ENCODE measurements at places on chromosomes 12 and 14.

- peak; percentile 67 for DNase-seq
Observed at GRCh38 chr14:58862416-58863160, 224.8 kb downstream of the DACT1 start.

GRCh38 chr14:24966579-24966964, 83.4 kb downstream of the STXBP6 start:
- no peak for DNase-seq

DNA sequence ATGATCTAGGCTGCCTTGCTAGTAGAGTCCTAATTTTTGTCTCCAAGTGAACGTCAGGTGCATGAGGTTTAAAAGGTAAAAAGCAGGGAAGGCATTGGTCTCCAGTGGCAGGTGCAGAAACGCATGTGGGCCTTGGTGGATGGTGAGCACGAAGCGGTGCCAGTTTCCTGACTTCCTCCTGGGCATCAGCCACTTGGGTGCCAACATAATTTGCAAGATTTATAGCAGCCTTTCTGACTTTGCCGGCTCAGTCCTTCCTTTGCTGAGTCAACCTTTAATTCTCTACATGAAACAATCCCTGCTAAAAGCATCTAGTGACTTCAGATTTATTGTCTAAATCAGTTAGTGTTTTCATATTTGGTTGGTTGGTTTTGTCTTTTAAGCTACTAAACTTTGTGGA, 355.7 kb upstream of the TMEM132C start:
- DNase-seq = no peak

DNA sequence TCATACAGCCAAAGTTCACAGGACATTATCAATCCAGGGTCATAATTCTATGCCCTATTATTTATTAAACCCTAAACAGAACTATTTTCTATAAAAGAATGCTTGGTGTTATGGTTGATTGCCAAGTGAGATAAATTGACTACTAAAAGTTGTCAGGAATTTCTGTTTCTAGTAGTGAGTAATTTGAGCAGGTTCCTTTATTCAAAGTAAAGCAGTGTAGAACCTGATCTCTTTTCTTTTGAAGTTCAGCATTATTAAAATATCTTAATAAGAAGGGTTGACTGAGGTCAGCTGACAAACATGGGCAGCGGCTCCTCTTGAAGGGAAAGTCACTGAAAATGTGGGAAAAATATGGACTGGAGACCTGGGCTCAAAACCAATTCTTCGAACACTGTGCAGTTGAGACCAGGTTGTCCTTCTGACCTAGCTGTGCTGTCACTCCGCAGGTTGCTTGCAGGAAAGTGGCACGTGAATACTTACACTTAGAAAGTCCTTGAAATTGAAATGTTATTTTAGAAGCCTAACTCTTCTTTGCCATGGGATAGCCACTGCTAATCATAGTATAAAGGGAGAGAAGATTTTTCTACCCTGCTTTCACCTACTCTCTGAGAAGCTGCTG, 141.0 kb downstream of the RASSF9 start:
- no peak for DNase-seq

DNA sequence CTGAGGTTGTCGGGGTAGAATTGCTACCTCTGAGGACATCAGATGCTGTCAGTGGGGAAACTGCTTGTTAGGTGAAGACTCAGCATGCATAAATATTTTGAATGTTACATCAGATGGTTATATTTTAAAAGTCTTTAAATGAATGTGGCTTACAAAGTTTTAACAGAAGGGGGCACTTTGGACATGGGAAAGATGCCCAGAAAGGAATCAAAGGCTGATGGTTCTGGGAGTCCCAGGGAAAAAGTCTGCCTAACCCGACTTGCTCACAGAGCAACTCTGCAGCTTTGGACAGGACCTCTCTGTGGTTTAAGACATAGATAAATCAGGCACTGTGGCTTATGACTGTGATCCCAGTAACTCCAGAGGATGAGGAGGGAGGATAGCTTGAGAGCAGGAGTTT, 474.9 kb downstream of the ATP23 start:
- no peak for DNase-seq

DNA sequence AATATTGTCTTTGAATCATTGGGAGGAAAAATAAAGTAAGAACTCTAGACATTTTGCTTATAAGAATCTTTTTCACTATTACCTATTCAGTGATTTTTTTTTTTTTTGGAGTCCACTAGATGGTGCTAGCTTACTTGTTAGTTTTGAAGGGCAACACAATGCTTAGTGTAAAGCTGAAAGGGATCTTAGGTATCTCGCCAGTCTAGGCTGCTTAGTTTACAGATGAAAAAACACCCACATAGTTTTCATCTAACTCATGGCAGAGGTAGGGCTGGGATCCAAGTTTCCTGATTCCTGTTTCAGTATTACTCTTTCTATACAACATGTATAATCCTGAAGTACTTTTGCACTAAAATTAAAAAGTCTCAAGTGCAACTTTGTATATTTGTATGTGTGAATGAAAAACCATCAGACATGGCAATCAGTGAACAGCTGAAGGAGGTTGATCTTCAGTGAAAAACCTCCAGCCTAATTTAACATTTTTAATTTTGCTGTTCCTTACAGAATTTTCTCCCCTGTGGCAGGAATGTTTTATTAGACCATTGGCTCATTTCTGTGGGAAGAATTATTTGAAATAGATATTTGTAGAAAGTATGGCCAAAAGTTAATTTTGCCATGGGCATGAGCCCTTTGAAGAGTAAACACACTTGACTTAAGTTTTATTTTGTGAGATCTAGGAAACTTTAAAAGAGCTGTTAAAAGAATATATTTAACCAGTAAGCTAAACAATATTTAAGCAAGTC, 40.7 kb downstream of the LRRIQ1 start:
- DNase-seq = no peak

GRCh38 chr14:43587183-43587582, 919.9 kb downstream of the FSCB start:
- no peak for DNase-seq

GRCh38 chr12:3557791-3558620, 67.0 kb downstream of the PRMT8 start:
- DNase-seq = no peak

DNA sequence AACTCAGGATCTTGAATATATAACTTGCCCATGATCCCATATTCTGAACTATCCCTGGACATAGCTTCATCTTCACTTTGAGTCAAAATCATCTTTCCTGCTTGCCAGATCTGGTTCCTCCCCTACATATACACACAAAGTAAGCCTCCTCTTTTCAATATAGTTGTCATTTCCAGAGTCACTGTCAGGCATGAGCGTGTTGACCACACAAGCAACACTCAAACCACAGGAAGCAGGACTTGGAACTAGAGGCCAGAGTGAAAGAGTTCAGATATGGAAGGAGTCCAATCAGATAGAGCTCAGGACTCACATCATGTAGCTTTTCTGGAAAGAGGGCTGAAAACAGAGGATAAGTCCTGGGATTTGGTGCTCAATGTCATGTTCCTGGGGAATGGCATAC, 1140.6 kb downstream of the BCL11B start:
- no peak for DNase-seq

GRCh38 chr12:55742719-55743405, at the start of gene GDF11:
Gene GDF11, plus strand, starts transcription at chr12:55743122. Its CDS starts 195 bp downstream, at chr12:55743317.
- peak; percentile 91 for DNase-seq

DNA sequence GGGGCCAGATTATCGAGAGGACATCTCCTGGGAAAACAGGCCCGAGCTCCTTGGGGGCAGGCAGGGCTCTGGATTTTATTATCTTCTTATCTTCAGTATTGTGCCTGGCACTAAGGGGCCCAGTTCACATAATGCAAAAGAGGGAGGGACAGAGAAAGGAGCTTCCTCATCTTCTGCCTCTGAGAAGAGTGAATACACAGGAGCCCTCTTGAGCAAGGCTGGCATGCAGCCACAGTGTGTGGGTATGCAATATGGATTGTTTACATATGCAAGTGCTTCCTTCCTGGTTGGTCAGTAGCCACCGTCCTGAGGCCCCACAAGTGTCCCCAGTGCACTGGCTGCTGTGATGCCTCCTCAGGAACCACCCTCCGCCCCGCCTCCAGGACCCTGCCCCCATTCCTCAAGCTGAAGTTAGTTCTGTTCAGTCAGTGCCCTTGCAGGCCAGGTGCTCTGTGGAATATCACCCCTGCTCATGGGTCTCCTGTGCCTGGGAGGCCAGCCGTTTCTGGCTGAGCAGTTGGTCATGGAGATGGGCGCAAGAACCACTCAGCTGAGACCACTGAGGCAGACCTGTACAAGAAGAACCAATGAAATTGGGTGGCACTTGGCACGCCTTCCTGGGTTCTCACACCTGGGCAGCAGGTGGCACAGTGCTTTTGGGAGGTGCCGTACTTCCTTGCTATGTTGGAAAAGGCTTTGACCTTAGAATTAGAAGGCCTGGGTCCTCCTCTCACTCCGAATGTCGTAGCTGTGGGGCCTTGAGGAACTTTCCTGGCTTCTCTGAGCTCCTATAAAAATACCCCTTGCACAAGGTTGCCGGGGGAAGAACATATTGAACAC, 35.1 kb upstream of the ACTN1 start:
- DNase-seq = peak; percentile 64

DNA sequence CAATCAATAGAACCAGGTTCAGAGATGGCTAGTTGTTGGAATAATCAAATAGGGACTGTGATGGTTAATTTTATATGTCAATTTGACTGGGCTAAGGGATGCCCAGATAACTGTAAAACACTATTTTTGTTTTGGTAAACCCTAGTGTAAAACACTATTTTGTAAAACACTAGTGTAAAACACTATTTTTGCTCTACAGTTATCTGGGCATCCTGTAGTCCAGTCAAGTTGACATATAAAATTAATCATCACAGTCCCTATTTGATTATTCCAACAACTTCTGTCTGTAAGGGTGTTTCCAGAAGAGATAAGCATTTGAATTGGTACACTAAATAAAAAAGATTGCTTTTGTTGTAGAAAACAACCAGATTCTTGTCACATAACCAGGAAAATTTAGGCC, 15.6 kb upstream of the EML5 start:
- no peak for DNase-seq

- DNase-seq = no peak
Observed at GRCh38 chr14:53331247-53331646, 178.1 kb upstream of the DDHD1 start.

GRCh38 chr12:71958056-71958455, 19.4 kb downstream of the TPH2 start:
- no peak for DNase-seq

- DNase-seq = no peak
Observed at GRCh38 chr14:65173973-65174693, 71.8 kb upstream of the MAX start.

DNA sequence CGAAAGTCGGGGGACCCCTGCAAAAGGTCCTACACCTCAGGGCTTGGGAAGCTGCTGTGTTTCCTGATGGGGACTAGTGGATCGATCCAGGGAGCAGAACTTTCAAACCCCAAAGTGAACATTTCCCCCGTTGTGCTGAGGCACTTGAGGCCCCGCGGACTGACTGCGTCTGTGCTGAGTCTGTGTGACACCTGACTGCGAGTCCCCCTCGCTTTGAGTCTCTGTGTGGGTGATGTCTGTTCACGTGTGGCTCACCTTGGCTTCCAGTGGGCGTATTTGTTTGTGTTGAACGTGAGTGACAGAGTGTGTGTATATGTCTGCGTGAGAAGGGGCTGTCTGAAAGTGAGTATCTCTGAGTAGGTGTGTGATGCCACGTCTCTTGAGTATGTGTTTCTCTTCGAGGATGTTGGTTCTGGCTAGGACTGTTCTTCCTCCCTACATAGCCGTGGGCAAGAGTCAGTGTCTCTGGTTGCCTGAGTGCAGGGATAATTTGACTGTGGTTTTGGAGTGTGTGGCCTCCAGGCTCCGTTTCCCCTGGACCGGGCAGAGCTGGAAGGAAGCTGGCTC, 1.3 kb downstream of the TEAD4 start:
- no peak for DNase-seq

DNA sequence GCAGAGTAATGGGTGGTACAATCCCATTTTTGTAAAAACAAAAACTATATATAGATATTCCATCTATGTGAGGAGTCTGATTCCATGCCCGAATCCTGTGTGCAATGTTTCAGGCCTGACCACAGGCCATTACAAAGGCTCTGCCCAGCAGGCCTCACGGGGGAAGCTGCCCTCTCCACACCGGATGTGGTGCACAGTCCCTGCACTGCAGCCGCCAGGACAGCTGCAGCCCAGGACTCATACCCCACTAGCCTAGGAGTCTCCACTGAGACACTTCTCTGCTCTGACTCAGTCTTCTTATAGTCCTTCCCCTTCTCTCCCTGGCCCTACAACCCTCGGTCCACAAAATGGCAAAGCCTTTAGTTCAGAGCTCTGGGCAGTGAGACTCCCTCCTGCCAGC, 190.4 kb downstream of the PPM1H start:
- DNase-seq = peak; percentile 62

DNA sequence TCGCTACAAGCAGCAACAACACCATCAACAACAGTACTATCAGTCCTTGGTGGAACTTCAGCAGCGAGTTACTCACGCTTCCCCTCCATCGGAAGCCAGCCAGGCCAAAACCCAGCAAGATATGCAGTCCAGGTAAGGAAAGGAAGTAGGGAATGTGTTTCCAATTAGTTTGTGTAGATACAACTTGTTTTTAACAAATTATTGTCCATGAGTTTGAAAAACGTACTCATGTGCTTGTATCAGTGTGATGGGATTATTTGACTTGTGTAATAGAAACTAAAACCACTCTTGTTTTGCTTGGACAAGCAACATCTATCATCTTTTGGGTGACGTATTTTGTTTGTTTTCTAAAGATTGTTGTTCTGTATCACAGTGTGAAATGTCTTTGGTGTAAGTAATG, 137.9 kb downstream of the NAV3 start:
- DNase-seq = no peak

DNA sequence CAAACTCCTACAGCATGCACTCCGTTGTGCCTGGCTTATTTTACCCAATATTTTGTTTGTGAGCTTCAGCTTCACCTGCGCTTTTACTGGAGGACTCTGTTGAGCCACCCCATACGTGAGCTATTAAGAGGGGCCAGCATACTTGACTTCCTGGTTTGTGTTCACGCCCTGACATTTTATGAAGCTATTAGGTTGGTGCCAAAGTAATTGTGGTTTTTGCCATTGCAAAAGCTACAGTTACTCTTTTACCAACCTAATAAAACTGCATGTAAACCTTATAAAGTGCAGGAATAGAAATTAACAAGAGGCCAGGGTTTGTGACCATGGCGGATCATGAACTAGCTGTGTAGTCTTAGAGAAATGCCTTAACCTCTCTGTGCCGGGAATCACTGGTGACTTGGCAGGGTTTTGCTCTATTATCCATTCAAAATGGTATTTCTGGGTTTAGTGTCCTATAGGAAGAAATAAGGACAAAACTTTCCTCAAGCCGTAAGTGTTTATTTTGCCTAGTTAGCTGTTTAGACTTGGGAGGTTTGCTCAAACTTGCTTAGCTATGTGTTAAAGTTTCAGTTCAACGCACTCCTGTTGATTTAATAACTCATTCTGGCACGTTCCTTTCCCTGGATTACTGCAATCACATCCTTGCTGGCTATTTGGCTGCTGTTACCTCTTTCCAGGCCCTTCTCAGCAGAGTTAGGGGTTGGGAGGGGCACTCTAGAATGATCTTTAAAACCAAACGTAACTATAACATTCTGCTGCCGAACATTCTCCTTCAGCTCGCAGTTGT, 1027.6 kb downstream of the BCL11B start:
- DNase-seq = no peak
